ENCODE measurements at places on chromosomes 4 and X.

GRCh38 chr4:150584111-150584915 is 2.4 kb downstream of the MAB21L2 start:
- DNase-seq = no peak

- DNase-seq = no peak
Observed at GRCh38 chrX:152896450-152896849, 1.4 kb upstream of the ZNF185 start.

DNA sequence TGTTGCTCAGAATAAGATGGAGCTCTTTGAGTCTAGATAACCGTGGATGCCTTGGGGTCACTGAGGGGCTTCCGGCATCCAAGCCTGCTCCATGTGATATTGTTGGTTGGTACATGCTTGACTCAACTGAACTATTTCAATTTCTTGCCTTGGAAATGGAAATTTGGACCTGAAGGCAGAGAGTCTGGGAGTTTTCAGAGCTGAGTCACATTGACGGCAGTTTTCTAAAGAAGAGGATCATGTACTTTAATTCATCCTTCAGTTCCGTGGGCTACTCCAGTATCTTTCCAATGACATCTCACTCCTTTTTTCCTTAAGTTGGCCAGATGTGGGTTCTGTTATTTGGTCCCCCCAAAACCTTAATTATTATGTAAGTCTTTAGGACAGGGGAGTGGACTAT is 100.5 kb downstream of the MFAP3L start:
- DNase-seq = no peak

GRCh38 chr4:52982255-52982945 is 120.3 kb downstream of the RASL11B start:
- no peak for DNase-seq

GRCh38 chrX:14363728-14364127 is 165.6 kb upstream of the GLRA2 start:
- no peak for DNase-seq

DNA sequence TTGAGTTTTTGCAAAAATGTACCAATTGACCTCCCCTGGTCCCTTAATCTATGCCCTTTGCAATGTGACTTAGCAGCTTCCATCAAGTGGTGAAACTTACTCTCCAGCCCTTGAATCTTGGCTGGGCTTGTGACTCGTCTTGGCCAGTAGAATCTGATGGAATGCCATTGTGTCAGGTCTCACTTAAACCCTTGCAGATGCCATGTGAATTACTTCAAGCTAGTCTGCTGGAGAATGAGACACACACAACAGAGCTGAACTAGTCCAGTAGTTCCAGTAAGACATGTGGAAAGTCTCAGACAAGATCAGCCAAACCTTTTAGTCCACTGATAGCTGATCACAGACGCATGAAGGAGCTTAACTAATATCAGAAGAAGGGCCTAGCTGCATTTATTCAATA is 567.8 kb upstream of the CPEB2 start:
- DNase-seq = no peak

DNA sequence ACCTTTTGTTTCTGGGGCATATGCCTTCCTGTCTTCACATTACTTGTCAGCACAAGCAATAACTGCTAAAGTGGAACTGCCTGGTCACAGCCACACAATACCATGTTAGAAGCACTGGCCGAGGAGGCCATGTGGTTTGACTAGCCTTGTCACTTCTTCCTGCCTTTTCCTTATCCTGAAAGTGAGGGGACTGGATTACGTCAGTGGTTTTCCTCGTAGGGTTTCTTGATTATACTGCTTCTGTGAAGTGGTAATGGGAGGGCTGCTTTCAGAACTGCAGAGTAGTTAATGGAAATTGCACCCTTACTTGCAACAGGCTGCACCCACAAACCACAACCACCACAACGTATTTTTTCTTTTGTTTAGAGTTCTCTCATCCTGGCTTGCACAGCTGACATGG is 26.6 kb downstream of the ZRSR2 start:
- no peak for DNase-seq

DNA sequence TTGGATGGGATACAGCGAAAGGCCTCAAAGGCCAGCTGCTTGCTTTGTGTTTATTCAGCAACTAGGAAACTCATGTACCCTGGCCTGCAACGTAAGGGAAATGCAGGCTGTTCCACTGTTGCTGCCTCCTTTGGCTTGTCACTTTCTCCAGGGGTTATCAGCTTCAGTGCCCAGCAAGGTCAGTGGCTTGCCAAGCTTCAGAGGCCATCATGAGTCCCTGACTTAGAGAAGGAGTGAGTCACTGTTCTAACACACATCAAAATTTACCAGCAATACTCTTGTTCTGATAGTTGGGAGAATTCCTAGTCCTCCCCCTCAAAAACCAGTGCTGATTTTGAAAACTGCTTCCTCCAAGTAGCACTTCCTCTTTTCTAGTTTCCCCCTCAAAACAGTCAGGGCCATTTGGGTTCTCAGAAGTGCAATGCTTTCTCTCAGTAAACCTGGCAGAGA is 250.8 kb downstream of the ARHGAP24 start:
- no peak for DNase-seq

DNA sequence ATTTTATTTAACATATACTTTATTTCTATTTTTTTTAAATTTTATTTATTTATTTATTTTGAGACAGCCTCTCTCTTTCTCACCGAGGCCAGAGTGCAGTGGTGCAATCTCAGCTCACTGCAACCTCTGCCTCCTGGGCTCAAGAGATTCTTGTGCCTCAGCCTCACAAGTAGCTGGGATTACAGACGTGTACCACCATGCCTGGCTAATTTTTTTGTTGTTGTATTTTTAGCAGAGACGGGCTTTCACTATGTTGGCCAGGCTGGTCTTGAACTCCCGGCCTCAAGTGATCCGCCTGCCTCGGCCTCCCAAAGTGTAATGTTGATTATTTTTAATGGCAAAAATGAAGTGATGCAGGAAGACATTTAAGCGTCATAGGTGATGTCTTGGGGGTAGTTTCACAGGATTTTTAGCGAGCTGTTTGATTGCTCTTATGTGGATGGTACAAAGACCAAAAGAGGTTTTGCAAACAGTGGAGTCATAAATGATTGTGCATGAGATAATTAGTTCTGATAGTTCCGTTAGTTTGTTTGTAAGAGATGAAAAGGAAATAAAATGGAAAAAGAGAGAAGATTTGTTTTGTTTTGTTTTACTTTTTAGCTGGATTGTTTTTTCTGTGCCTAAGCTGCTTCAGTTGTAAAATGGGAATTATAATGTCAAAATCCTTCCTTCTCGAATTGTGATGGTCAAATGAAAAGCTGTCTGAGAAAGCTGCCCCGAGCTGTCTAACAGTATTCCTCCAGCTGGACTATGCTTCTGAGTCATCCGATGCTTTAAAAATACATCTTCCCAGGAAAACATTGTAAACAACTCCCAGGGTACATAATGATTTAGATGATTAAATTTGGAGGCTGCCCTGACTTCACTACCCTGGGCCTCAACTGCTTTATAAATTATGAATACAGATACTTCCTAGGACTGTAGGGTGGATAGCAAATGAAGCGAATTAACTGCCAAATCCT is 14.7 kb downstream of the RHOH start:
- no peak for DNase-seq

GRCh38 chr4:173230062-173230461 is 61.5 kb downstream of the GALNT7 start:
- no peak for DNase-seq

GRCh38 chrX:103214870-103215424 is at the start of gene BEX4:
BEX4 (plus strand) TSS chrX:103215108; CDS start chrX:103216154, 1,046 bp downstream.
- DNase-seq = peak; percentile 51
